ENCODE measurements at places on chromosomes 11 and 22.

GRCh38 chr22:37909766-37910165 lies 3.7 kb downstream of the MICALL1 start:
- no peak for DNase-seq

GRCh38 chr11:109454857-109455256 lies 32.9 kb downstream of the C11orf87 start:
- no peak for DNase-seq

DNA sequence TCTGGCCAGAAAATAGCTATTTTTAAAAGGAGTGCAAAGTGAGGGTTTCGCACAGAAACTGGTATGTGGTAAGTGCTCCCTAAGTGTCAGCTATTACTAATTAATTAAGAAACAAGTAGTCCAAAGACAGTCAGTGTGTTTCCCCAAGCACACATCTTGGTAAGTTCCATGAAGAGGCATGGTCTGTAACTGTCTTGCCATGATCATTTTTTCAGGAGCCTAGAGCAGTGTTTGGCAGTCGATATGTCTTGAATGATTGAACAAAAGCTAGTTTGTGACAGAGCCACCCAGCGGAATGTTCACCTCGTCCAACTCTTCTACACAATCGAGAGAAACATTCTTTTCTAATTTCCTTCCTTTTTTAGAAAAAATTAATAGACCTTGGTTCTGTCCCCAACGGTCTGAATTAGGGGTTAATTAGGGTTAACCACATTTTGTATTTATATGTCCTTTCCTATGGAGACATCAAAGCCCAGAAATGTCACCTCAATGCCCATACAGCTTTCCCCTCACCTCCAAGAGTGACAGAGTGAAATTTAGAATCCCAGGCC lies 57.6 kb upstream of the FTH1 start:
- no peak for DNase-seq

DNA sequence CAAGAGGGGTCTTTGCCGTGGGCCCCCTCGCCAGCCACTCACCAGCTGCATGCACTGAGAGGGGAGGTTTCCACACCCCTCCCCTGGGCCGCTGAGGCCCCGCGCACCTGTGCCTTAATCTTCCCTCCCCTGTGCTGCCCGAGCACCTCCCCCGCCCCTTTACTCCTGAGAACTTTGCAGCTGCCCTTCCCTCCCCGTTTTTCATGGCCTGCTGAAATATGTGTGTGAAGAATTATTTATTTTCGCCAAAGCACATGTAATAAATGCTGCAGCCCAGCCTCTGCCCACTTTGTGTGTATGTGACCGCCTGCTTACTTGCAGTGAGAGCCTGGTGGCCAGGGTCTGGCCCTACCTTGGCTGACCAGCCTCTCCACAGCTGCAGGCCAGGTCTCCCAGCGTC lies 2.8 kb upstream of the CRACR2B start:
- DNase-seq, result peak; percentile 49

DNA sequence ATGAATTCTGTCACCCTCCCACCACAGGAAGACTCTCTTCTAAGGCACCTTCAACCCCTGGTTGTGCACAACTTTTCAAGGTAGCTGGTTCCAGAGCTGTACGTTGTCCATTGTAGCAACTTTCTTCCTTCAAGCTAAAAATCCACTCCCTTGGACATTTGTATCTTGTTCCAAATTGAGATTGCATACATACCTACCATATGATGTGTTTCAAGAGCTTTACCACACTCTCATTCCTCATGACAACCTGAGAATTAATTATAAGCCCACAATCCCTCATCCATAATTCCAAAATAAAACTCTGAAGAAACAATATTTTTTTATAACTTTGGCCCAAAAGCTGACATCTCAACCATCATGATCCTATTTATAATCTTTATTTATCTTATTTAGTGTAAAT lies 3.0 kb downstream of the OR52W1 start:
- DNase-seq, result no peak

- no peak for DNase-seq
These were observed 32.7 kb downstream of the P4HA3 start for GRCh38 chr11:74278721-74279161.

- DNase-seq, result no peak
These were observed 6.1 kb upstream of the TPP1 start for GRCh38 chr11:6625156-6625831.

- no peak for DNase-seq
These were observed 13.4 kb upstream of the MUC5B start for GRCh38 chr11:1209371-1210057.

DNA sequence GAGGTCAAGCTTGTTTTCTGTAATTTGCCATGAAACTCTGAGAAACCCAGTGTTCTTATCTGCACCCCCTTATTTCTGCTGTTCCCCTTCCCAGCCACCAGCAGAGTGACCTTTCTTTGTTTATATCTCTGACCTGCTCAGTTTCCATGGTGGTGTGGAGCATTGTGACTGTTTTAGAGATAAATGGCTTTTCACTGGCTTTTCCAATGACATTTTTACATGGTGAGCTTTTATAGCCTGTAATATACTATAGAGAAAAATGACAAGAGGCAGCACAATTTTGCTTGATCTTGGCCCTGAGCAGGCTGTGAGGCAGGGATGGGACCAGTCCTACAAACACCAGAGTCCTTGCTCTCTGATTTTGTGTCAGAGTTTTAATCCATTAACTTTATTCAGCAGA lies 233.9 kb downstream of the FAT3 start:
- no peak for DNase-seq

DNA sequence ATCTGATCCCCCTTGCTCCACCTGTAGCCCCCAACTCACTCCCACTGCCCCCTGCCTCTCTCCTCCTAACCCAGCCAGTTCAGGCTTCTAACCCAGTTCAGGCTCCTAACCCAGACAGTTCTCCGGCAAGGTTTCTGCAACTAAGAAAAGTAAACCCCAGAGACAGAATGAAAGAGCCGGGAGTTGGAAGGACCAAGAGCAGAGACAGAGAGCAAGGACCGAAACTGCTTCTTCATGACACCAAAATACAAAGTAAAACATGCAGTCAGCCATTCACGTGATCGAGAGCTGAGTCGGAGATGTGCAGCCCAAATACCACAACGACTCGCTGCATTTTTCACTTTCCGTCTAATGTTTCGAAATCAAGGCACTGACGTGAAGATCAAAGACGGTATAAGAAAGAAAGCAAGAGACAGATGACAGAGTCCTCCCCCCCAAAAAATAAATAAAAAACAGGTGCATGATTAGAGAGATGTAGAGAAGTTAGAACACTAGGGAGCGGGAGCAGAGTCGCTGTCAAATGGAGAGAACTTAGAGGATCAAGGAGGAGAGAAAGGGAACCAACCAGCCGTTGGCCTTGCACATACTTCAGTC lies 884 bp downstream of the IL10RA start:
- DNase-seq, result no peak

GRCh38 chr11:40062616-40063015 lies 1396.8 kb downstream of the LRRC4C start:
- no peak for DNase-seq

- no peak for DNase-seq
These were observed 52.1 kb downstream of the SMCO4 start for GRCh38 chr11:93490996-93491618.

GRCh38 chr22:33209930-33210784 lies 152.0 kb upstream of the SYN3 start:
- DNase-seq, result peak; percentile 66

DNA sequence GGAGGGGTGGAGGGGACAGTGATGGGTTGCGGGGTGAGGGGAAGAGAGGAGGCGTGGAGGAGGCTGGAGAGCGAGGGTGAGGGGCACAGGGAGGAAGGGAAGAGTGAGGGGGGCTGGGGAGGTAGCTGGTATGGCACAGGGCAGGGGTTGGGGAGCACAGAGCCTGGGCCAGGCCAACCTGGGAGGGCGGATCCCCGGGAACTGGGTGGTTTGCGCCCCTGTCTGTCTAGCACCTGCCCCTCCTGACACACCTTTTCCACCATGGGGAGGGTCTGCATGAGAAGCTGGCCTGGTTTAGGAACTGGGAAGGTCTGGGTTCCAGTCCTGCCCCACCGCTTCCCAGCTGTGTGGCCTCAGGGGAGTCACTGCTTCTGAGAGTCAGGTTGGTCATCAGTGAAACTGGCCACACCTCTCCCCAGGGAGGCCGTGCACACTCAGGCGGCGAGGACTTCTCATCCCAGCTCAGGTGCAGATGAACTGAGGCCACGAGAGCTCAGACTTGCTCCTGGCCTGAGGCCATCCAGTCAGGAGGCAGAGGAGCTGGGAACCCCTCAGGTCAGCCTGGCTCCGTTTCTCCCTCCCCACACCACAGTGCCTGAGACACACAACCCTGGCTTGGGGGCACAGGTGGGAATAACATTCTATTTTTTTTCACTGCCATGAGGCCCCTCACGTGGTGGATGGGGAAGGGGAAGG lies 95.6 kb downstream of the PHF21B start:
- DNase-seq, result no peak

- DNase-seq, result no peak
These were observed 157.7 kb upstream of the TMEM45B start for GRCh38 chr11:129657866-129658525.

- DNase-seq, result no peak
These were observed 15.8 kb downstream of the DGKZ start for GRCh38 chr11:46363031-46363407.

- DNase-seq, result no peak
These were observed 82.4 kb upstream of the CRTAM start for GRCh38 chr11:122755941-122756340.

DNA sequence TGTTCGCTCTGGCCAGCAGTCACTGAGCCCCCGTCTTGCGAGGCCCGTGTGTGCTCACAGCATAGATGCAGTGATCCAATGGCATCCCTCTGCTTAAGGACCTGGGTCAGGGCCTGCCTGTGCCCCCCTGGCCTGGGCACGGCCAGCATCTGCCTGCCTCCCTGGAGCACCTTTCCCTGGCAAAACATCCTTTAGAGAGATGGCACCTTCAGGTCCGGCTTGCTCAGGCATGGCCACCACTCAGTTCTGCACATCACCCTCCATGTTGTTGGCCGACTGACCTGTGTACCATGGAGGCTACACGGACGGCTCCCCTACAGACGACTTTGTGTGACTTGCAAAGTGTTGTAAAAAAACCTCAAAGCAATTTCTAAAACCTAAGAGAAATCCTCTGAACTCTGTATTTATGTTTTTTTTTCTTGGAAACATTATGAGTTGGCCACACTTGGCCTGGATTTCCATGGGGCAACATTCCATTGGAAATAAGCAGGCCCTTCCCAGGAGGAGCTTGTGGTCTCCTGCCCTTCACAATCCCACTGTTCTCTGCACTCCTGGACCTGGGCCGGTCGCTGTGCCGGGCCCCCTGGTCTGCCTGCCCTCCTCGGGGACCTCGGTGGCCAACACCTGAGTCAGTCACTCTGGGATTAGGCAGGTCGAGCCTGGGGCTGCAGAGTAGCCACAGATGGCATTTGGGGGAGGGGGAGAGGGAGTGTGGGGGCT lies 592.4 kb downstream of the TBC1D22A start:
- DNase-seq, result peak; percentile 10

DNA sequence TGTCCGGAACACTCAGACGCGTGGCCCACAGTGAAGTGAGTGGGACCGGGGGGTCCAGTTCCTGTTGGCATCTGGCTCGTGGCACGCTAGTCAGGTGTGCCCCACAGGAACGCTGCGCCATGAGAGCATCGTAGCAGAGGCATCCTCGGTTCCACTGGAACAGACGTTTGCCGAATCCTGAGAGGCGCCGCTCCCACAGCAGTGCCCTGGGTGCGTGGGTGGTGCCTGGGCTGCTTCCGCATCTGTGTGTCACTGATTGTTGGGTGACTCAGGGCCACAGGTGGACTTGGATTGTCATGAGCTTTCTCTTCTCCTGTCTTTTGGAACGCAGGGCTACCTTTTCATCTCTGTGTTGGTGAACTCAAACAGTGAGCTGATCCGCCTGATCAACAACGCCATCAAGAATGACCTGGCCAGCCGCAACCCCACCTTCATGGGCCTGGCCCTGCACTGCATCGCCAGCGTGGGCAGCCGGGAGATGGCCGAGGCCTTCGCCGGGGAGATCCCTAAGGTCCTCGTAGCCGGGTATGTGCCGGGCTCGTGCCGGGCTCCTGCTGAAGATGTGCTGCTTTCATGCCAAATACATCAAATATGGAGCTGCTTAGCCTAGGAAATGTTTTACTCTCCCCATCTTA lies 46.2 kb downstream of the AP2A2 start:
- DNase-seq, result no peak

Data from NCI-H82 (cell line).